Activated naive CD4-positive, alpha-beta T cell treated with anti-CD3 and anti-CD28 coated beads, Interleukin-2, amount 50 U/mL, for 72 hours (primary cell): ENCODE measurements at places on chromosomes 6 and 20.

DNA sequence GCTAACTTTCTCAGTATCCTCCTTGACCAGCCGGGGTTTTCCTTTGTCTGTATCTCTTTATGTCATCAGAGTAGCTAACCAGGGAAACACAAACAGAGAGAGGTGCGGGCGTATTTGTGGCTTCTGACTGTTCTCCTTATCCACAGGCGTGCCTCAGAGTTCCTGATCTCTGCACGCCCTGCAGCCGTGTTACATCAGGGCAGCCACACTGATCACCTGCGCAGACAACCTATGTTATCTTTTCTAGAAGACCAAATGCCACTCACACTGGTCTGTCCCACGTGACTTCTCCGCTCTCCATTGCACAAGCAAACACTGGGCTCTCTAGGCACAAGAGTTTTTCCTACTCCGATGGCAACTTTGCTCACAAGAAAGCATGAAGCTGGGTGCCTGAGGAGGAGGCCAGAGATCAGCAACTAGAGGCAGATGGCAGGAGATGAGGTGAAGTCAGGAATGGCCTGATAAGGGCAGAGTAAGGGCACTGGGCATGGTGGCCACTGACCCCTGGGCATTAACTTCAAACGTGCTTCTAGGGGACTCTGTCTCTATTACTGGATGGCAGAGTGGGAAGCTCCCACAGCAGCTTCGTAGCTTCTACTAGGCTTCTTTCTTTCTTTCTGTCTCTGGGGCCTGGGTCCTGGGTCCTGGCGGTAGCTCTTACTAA lies 4.5 kb downstream of the PDE10A start:
- no peak for DNase-seq

DNA sequence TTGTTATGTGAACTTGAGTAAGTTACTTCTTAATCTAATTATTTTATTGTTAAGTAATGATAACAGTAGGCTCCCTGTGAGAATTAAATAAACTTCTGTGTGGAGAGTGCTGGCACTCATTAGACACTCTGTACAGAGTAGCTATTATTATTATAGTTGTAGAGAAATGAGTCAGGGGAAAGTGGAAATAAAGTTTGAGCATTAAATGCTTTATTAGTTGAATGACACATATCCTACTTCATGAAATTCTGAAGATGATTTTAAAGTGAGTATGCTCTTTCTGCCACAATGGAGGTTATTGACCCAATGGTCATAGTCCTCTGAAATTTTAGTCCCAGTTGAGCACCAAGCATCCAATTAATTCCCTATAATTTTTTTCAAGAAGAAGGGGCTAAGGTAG lies 5.9 kb downstream of the ECI2 start:
- no peak for DNase-seq

- no peak for DNase-seq
Observed at GRCh38 chr20:57385940-57386339, 5.3 kb upstream of the RBM38 start.

DNA sequence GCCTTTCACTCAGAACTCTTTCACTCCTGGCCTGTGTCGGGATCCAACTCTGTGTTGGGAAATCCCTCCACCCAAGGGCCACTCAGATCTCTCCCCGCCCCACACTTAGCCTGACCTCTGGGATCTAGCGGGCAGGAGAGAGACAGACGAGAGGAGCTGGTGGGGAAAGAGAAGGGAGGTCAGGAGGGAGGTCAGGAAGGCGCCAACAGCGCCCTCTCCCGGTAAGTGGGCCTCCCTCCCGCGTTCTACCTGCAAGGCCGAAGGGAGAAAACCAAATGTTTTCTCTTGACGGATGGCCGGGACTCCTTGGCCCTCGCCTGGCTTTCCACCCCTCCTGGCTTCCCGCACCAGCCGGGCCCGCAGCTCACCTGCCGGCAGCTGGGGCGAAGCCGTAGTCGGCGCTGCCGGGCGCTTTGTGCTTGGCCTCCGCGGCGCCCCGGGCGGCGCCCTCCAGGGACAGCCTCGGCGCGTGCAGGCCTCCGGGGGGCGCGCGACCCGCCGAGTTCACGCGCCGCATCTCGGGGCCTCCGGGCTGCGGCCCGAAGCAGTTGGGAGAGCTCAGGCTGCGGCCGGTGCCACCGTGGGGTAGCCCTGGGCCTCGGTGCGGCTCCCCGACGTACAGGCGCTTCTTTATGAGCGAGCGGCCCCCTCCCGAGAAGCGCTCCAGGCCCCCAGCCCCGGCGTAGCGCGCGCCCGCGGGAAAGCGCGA lies 38.2 kb downstream of the C6orf132 start:
- DNase-seq: peak; percentile 76

GRCh38 chr6:153425536-153425935 lies 294.5 kb upstream of the RGS17 start:
- no peak for DNase-seq

GRCh38 chr6:150191809-150192208 lies 49.0 kb downstream of the PPP1R14C start:
- no peak for DNase-seq

- no peak for DNase-seq
Observed at GRCh38 chr6:13146442-13146841, 181.9 kb downstream of the TBC1D7 start.

DNA sequence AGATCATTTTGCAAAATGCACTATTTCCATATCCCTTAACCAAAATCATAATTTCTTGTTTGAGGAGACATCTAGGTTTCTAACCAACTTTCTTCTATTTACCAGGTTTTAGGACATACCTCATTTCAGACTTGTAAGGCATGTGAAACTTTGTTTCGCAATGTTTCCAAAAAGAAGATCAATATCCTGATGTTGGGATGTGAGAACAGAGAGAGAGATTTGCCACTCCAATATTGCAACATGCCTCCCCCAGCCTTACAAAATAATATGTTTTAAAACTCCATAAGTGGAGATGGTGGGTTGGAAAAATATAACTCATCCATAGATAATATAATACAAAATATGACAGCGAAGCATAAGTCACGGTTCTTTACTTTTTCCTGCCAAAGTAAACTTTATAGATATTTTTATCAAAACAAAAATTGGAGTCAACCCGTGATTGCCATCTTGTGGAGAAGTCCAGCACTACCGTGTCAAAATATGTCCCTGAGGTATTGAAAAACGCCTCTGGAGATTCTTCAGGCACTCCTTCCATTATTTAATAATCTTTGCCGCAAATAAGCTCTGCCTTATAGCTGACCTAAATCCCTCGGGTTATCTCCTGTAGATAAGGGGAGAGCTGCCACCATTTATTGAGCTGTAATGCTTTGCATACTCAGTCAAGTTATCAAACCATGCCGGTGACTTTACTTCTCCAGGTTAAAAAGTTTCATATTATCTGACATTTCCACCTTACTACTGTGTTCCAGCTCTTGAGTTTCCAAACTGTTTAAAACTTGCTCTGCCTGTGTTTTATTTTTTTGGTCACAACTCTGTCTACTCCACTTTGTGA lies 534.2 kb downstream of the HACE1 start:
- DNase-seq: no peak

- DNase-seq: no peak
Observed at GRCh38 chr6:39812496-39812852, 20.3 kb downstream of the DAAM2 start.

GRCh38 chr6:42514745-42515144 lies 49.1 kb upstream of the UBR2 start:
- DNase-seq: no peak

DNA sequence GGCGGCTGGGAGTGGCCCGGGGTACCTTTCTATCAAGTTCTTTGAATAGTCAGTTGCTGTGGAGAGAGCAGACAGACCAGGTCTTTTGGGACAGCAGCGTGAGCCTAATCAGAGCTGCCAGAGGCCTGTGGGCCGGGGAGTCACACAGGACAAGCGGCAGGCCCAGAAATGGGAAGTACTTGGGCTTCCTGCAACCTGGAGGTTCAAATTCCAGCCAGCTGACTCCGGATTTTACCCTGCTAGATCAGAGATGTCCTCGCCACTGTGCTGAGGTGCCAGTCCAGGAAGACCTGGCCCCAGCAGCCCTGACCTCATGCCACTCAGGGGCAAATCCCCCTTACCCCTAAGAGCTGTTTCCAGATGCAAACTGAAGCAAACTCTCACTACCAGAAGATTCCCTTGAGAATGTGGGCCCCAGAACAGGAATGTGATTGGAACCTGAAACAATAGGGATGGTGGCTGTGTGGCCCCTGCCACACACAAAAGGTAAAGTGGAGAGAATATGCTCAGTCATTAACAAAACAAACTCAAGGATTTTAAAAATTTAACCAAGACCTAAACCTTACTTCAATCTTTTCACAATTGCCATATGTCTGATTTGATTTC lies 9.7 kb downstream of the BEND3 start:
- DNase-seq: no peak

DNA sequence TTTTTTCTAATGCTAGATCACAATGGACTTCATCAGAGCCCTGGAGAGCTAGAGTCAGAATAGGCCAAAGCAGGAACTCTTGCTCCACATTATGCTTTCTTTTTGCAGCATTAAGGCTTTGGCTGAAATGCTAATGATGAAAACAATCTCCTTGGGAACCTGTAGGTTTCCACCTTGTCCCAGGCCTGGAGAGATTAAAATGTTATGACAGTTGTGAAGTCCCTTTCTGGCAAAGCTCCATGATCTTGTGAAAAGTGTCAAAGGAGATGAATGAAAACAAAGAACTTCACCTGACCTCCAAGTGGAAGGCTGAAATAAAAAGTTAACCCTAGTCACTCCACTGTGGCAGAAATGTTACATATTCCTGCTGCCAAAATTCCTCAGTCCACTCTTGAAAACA lies 64.0 kb upstream of the LRRC1 start:
- DNase-seq: no peak

DNA sequence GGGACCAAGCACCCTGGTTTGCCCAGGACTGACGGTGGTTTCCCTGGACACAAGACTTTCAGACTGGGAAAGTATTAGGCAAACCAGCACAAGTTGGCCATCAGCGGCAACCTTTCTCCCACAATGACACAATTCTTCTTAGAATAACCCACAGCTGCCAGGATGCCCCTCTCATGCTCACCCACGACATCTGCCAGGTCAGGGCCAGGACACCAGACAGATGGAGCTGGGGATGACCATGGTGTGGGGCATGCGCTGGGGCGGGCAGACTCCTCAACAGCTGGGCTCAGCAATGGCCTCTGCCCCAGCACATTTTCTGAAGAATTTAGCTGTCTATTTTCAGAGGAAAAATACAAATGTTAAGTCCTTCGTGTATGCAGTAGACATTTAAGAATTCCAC lies 226.4 kb downstream of the FNDC1 start:
- DNase-seq: no peak

DNA sequence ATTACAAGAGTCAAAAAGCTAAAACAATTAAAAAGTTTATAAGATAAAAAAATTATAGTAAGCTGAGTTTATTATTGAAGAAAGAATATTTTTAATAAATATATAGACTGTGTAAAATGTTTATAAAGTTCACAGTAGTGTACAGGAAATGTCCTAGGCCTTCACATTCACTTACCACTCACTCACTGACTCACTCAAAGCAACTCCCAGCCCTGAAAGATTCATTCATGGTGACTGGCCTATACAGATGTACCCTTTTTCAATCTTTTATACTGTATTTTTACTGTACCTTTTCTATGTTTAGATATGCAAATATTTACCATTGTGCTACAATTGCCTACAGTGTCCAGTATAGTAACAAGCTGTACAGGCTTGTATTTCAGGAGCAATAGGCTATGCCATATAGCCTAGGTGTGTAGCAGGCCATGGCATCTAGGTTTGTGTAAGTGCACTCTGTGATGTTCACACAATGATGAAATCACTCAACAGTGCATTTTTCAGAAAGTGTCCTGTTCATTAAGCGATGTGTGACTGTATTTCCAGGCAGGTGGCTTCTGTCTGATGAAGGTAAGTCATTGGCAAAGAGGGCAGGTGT lies 130.2 kb downstream of the BTBD3 start:
- no peak for DNase-seq

DNA sequence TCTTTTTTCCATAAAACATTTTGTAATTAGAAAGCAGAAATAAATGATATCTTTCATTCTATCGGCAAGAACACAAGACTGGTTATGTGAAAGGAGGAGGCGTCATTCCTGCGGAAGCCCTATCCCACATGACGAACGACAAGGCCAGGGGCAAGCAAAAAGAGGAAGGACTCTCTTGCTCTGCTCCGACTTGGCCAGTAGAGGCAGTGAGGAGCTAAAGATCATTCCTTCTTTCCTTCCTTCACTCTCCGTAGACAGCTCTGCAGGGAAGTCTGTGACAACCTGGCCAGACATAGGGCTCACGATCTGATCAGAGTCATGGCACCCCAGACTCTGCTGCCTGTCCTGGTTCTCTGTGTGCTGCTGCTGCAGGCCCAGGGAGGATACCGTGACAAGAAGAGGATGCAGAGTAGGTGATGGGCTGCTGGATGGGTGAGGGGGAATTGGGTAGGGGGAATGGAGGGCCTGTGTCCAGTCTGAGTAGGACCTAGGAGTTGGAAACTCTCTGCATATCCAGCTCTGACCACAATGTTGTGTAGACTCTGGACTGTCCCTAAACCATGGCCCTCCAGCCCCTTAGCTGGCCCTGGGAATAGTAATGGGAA lies at the start of gene WFDC10A:
Gene WFDC10A, plus strand, starts transcription at position 244 of the 605 bp plus-strand sequence. Its CDS starts 75 bp downstream, at position 319.
- DNase-seq: no peak

DNA sequence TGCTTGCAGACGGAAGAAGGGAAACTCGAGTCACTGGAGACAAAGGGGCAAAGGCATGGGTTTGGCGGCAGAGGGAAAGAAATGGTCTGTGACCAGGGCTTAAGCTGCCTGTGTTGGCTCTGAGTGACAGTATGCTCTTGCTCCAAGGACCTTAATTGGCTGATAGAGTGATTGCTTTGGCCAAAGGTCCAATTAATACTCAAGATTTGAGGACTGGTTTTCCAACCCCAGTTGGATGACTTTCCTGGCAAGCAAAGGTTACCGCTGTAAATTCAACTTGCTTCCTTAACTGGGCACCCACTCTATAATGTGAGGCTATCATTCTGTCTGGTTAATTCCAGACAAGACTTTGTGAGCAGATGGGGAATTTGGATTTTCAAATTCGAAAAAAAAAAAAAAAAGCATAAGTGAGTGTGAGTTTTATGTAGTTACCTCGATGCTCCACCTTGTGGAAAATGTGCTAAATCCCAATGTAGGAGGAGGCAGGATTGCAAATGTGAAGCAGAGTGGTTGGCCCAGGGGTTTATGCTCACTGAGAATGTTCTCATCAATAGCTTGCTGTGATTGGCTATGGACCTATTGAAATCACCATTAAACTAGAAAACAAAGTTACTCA lies 150.7 kb upstream of the GMDS start:
- no peak for DNase-seq

GRCh38 chr6:111980971-111981840 lies 72.7 kb upstream of the CCN6 start:
- no peak for DNase-seq

- DNase-seq: no peak
Observed at GRCh38 chr20:52724541-52724940, 247.6 kb upstream of the TSHZ2 start.

- DNase-seq: no peak
Observed at GRCh38 chr6:133888929-133889556, at the start of gene TCF21. Gene TCF21 (plus strand): TSS chr6:133889113. CDS start chr6:133889398, 285 bp downstream.

- DNase-seq: no peak
Observed at GRCh38 chr6:125868678-125869395, 78.1 kb downstream of the NCOA7 start.

DNA sequence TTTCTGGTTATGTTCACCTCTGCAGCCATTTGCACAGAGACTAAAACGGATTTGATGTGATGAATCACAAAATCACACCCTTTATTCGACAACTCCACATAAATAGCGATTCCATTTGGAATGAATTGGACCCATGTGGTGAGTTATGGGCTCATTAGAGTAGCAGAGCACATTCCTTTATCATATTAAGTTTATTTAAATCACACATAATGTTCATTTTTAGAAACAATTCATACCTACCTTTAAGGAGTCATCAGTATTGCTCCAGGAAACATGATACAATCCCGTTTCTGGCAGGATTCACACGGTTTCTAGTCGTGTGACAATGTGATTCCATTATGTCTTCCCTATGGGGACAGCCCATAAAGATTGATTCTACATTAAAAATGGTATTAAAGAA lies 303.5 kb downstream of the CDH4 start:
- DNase-seq: no peak
